ENCODE measurements at places on chromosomes 7 and 10.

- no peak for DNase-seq
Measured at GRCh38 chr7:105786520-105787470, 89.6 kb downstream of the ATXN7L1 start.

- DNase-seq: no peak
Measured at GRCh38 chr7:2799253-2799652, 44.9 kb downstream of the GNA12 start.

DNA sequence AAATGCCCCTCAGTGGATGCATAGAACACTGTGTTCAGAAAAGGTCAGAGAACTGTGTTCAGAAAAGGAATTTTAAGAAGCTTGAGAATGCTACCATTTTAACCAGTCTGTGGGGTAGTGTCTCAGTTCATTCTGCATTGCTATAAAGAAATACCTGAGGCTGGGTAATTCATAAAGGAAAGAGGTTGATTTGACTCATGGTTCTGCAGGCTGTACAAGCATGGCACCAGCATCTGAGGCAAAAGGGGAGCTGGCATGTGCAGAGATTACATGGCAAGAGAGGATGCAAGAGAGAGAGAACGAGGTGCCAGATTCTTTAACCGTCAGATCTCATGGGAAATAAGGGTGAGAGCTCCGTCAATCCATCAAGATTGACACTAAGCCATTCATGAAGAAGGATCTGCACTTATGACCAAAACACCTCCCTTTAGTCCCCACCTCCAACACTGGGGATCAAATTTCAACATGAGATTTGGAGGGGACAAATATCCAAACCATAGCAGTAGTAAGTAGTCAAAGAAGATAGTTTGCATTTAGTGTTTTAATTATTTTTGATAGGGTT, 119.8 kb downstream of the FAM107B start:
- no peak for DNase-seq

GRCh38 chr10:96411716-96412320, 53.0 kb upstream of the OPALIN start:
- DNase-seq: no peak

GRCh38 chr10:8051851-8052257, 2.6 kb upstream of the GATA3 start:
- no peak for DNase-seq

DNA sequence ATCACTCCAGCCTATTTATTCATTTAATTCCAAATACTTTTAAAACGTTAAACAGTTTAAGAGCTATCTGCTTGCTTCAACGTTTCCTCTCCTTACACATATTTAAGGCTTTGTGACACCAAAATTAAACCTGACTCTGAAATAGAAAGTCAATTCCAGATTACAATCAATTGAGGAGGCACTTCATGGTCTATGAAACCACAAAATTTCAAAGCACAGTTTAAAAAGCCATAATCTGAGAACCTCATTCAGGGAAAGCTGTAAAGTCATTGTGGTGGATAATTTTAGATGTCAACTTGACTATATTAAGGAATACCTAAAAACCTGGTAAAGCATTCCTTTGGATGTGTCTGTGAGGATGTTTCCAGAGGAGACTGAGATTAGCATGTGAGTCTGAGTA, 6.2 kb downstream of the SNX13 start:
- DNase-seq: no peak

DNA sequence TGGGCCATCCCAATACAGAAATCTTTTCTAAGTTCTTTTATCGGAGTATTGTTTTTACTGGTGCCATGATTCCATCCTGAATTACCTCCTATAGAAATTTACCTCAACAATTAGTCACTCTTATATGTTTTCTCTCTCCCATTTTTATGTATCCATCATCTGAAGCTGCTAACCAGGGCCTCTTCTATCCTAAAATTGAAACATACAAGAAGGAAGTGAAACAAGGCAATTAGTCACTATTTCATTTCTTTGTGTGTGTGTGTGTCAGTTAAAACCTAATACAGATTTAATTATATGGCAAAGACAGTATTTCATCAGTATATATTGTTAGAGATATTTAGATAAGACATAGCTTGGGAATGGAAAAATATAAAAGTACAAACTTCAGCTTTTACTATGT, 148.4 kb upstream of the AHR start:
- no peak for DNase-seq

DNA sequence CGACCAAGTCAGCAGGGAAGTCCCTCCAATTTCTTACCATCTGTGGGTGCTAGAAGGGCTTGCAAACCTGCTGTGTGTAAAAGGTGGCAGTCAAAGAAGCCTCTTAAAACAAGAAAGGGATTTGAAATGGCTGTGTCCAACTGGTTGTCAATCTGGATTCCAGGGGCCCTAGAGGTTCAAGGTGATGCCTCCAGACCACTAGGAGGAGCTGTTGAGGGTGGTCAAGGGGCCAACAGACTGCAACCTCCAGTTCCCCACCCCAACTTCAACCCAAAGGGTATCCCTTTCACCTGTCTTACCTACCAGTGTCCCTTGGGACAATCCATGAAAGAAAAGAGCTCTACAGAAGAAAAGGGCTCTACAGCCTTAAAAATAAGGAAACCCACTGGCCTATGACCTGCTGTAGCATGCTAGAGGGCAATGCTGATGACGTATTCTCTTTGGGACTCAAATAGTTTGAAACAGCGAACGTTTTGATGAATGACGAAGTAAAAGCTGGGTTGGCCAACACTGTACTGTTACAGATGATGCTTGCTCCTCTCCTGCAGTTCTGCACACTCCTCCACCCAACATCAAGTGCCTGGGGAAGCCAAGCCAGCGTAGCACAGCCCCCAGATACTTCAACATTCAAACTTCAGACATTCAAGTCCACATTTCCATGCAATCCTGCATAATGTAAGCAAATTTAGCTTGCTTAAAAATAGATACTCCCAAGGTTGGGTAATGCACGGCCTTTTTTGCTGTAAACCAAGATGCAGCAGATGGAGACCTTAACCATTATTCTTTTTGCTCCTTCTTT, 45.9 kb upstream of the WDR11 start:
- no peak for DNase-seq

DNA sequence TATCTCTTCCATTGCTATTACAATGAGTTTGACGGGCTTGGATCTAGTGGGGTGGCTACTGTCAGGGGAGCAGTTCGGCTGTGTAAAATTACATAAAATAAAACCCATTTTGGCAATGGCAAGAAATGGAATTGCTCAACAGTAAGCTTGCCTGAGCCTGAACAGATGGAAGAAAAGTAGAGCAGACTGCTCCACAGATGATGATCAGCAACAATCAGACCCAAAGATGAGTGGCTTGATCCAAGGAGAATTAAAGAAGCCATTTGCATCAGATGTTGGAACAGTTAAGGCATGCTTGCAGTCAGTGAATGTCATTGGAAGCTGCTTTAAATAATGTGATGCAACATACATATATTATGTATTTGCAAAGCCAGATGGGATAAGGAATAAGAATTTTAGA, 256.6 kb upstream of the SMIM30 start:
- no peak for DNase-seq

DNA sequence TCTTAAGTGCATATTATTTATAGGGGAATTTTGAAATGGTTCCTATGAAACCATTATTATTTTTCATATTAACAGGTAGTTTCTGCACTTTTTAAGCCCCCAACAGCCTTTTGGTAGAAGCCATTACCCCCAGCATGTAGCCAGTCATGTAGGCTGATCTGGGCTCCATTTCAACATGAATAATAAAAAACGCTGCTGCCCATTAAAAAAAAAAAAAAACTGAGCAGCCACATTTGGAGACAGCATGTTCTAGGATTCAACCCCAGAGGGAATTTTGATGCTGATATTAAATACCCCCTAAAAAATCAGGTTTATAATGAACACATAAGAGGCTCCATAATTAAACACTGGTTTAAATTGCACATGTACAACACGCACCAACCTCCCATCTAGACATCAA, 181.3 kb downstream of the RTKN2 start:
- DNase-seq: no peak

GRCh38 chr10:76397181-76398042, 966.0 kb downstream of the LRMDA start:
- DNase-seq: no peak

GRCh38 chr10:18455086-18455884, 196.1 kb downstream of the NSUN6 start:
- no peak for DNase-seq

GRCh38 chr10:113927440-113927839, 73.0 kb downstream of the NHLRC2 start:
- DNase-seq: no peak

DNA sequence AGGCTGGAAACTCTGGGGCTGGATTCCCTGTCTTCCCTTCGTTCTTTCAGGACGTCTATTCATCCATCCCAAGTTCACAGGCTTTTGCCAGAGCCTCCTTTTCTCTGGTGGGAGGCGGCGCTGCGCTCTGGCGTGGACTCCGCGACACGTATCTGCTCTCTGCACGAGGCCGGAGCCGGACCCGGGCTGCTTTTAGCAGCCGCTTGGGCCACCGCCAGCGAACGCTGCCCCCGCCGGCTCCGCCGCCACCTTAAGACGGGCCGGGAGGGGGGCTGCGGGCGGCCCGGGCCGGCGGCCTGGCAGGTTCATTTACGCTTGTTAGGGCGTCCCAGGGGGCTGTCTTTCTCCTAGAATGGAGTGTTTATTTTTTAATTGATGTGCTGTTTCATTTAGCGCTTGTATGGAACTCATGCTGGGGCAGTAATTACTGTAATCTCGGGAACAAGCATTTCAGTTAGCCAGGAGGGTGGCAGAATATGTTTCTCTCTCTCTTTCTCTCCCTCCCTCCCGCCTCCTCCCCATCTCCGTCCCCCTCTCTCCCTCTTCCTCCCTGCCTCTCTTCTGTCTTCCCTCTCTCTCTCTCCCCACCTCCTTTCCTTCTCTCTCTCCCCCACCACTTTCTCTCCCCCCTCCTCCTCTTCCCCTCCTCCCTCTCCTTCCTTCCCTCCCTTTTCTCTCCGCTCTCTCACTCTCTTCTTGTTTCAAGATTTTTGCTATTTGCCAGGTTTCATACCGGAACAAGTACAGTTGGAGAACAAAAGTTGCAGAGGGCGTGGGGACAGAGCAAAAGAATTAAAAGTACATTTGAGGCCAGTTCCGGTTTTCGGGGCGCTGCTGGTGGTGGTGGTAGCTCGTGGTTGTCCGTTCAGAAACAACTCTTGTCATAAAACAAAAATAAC, 1.3 kb upstream of the FZD8 start:
- DNase-seq: no peak

DNA sequence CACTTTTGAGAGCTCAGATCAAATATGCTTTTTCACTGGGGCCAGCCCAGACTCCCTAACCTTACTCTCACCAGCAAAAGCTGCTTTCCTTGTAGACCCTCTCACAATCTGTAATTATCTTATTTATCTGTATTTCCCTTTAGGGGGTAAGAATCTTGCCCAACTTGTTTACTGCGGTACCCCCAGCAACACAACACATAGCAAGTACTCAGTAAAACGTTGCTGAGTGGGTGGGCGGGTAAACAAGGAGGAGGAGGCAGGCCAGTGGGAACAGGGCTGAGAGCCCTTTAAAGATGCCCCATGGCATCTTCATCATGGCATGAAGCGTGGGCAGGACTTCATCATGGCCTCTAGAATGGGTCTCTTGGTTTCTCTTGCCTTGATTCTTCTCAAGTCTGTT, 64.2 kb downstream of the SORBS1 start:
- no peak for DNase-seq

GRCh38 chr10:45249978-45250693, 65.3 kb downstream of the OR13A1 start:
- DNase-seq: no peak

DNA sequence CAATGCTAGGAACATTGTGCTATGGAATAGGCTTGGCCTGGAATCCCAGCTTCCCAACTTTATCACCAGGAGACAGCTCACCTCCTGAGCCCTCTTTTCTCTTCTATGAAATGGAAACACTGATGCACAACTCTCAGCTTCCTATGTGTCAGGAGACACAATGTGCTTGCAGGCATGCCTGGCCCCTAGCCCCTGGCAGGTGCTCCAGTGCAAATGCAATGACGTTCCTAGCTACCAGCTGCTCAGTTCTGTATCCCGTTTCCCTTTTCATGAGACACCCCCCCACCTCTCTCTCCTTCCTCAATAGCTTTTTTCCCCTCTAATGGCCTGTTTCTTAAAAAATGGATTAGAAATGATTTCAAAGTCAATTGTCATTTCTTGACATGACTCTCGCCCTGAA, 30.7 kb downstream of the HABP2 start:
- DNase-seq: no peak

All from stimulated activated CD8-positive, alpha-beta memory T cell treated with anti-CD3 and anti-CD28 coated beads, Interleukin-15, amount 100 ng/mL, for 24 hours (primary cell).